ENCODE measurements at places on chromosomes 2 and 18.

DNA sequence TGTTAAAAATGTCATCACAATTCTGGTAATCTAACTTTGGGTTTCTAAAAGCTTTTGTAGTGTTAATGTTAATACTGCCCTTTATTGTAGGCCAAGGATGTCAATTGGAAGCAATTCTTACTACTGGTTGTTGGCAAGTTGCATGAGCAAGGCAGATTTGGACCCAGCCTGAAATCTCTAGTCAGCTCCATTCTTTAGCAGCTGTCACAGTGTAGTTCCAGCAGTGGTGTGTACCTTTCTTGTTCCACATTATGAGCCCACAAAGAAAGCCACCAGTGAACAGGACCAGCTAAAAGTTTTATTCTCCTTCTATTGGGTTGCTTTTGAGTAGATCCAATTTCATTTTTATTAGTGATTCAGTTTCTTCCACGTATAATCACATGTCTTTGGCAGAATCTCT lies 133.8 kb downstream of the CAMKMT start:
- DNase-seq = no peak

DNA sequence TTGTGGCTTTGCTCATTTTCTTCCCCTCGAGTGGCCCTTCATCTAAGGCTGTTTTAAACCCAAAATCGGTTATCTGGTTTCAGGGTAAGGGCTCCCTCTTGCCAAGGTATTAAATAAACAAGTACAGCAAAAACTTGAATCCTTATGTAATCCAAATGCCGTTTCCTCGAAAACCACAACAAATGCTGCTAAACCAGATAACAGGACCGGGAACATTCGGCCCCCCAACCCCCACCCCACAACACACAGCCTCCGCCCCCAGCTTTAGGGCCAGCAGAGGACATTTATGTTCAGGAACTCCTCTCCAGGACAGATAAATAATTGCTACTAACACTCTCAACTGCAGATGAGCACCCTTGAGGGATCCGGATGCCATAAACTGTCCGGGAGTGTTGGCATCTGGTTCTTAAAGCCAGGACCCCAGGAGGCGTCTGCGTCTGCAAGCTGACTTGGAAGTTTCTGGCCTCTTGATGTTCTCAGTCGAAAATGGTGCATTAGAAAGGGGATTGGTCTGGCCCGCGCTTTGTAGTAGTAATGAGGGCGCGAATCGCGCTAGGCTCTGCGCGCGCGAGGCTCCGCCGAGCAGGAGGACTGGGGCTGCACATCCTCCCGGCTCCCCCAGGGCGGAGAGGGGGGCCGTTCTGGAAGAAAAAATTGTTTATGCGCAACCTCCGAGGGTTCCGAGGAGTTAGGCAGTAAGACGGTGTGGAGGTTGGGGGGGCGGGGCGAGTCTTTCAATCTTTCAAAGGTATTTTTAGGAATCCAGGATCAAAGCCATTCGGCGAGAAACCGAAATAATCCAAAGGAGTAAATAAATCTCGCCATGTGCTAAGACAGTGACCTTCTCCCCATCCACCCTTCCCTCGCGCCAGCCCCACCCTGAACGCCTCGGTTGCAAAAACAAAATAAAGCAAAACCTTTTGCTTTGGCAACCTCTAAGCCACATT lies 3.9 kb upstream of the ID2 start:
- DNase-seq = no peak

- no peak for DNase-seq
Measured at GRCh38 chr2:177666408-177666807, 273.8 kb downstream of the AGPS start.

DNA sequence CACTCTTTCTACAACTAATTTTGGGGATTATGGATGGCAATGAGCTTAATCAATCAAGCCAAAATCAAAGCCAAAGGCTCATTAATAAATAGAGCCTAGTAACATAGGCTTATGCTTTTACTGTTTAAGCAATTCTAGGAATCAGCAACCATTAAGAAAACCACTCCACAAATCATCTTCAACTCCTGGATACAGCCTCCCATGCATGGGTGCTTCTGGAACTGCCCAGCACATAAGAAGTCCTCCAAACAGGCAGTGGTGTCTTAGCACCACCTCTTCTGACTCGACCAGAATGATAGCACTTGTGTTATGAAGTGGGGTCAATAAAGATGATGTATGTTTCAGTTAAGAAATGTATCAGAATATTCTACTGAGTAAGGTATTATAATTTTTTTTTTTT lies 104.4 kb upstream of the SERPINE2 start:
- no peak for DNase-seq

DNA sequence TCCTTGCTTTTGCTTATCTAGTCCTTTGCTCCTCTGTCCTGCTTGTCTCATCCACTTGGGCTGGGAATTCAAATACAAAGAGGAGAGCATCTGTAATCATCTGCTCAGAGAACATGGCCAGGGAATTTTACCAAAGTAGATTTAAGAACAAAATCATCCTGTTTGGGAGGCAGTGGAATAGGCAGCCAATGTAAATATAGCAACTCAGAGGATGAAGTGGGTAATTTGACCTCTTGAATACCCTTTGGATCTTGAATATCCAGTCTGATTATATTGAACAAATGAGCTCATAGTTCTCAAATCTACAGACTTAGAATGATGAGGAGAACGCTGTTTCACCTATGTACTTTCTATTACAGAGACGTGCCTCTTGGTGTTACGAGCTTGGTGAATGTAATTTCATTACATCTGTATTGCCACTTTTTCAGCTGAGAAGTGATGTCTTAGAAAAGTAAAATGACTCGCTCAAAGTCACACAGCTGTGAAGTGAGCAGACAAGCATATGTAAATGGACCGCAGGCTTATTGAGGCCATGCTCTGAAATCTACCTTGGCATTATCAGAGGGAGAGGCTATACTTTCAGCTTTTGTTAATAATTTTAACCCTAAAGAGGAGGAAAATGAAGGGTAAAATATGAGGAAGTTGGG lies 266.3 kb downstream of the MTX2 start:
- DNase-seq = no peak

- DNase-seq = no peak
Measured at GRCh38 chr2:7835693-7836680, 845.9 kb upstream of the ID2 start.

- no peak for DNase-seq
Measured at GRCh38 chr2:100818003-100818605, 1.8 kb upstream of the NPAS2 start.

- no peak for DNase-seq
Measured at GRCh38 chr18:11078491-11078890, 70.9 kb downstream of the PIEZO2 start.

DNA sequence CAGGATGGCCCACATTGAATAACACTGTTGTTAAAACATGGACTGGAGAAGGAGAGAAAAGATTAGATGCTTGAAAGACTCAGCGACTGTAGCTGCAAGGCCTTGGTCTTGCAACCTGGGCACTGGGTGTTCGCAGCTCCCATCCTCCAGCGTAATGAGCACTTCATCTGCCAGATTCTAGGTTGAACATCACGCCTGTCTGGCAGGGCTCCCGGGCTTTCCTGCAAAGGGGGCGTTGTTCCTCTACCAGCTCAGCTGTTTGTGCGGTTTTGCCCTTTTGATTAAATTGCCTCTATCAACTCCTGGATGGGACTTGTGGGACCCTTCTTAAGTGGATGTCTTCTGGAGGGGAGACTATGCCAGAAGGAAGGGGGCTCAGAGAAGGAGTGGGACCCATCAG lies 215.4 kb downstream of the KLHL29 start:
- DNase-seq = no peak

- no peak for DNase-seq
Measured at GRCh38 chr18:31030574-31031278, 11.8 kb downstream of the DSC3 start.

GRCh38 chr2:210635257-210635656 lies 78.9 kb downstream of the CPS1 start:
- DNase-seq = no peak

- no peak for DNase-seq
Measured at GRCh38 chr2:215748446-215748845, 264.9 kb downstream of the MREG start.

GRCh38 chr18:44119607-44120006 lies 561.1 kb upstream of the SETBP1 start:
- DNase-seq = no peak

GRCh38 chr2:30336978-30337841 lies 105.9 kb downstream of the LBH start:
- no peak for DNase-seq

- DNase-seq = no peak
Measured at GRCh38 chr2:180158961-180159360, 151.9 kb upstream of the CWC22 start.

- no peak for DNase-seq
Measured at GRCh38 chr2:38274286-38275276, 102.5 kb downstream of the ATL2 start.

GRCh38 chr18:41121116-41121826 lies 833.8 kb upstream of the PIK3C3 start:
- DNase-seq = no peak

DNA sequence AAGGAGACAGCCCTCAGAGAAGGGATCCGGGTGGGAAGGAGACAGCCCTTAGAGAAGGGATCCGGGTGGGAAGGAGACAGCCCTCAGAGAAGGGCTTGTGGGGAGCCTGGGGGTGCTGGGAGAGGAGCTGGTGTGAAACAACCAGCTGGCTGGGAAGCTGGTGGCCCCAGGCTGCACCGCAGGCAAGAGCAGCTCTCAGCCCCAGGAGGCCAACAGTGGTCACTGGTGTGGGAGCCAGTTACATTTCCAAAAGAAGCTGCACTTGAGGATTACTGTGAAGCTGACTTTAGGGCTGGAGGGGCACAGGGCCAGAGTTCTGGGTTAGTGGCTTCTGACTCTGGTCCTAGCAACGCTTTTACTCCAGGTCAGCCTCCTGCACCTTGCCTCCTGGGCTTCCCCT lies 3.3 kb downstream of the HES6 start:
- no peak for DNase-seq

GRCh38 chr2:204974487-204974886 lies 429.2 kb downstream of the PARD3B start:
- no peak for DNase-seq

DNA sequence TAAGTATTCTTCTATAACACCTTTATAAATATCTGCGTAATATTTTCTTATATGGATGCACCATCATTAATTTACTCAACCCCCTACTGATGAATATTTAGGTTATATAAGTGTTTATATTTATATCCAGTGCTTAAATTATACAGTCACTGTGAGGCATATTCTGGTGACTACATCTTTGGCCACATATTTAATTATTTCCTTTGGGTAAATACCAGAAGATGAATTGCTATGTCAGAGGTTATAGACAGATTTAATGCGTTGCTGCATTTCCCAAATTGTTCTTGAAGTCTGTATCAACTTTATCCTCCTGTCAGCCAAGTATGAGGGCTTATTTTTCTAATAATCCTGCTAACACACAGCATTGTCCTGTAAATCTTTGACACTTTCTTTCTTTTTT lies 18.7 kb downstream of the DYSF start:
- DNase-seq = no peak

DNA sequence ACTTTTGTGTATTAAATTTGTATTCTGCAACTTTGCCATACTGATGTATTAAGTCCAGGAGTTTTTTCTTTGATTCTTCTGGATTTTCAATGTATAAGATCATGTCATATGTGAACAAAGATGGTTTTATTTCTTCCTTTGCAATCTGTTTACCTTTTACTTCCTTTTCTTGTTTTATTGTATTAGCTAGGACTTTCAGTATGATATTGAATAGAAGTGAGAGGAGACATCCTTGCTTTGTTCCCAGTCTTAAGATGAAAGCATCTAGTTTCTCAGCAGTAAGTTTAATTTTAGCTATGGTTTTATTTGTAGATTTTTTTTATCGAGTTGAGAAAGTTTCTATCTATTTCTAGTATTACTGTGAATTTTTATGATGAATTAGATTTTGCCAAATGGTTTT lies 25.5 kb downstream of the VRK2 start:
- no peak for DNase-seq

Data from activated CD8-positive, alpha-beta memory T cell treated with anti-CD3 and anti-CD28 coated beads for 1 hour (primary cell).